Fibroblast of skin of abdomen (primary cell): ENCODE measurements at places on chromosomes 4 and X.

GRCh38 chr4:55637272-55637820 is 1.2 kb upstream of the NMU start:
- DNase-seq: no peak

DNA sequence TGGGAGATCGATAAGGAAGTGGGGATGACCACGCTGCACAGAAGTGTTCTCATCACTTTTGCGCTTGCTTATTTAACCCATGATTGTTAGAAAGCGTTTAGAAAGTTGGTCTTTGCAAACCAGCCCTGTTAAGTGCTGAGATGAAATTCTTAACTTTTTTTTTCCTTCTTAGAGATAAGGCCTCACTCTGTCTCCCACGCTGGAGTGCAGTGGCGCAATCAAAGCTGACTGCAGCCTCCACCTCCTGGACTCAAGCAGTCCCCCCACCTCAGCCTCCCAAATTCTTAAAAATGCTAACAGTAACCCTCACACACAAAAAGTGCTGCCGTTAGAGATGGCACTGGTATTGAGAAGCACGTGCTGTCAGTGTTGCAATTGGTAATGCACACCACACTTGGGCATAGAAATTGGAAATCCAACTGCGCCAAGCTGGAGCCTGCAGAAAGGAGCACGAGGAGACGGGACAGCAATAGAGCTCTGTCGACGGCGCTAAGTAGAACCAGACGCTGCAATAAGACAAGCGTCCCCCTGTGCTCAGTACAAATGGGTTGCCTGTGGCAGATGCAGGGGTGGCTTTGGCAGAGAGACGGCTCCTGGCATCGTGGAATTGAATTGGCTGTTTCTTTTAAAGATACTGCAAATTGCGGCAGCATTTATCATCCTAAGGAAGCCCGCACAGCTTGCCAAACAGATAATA is 113.4 kb downstream of the TBL1X start:
- DNase-seq: no peak

DNA sequence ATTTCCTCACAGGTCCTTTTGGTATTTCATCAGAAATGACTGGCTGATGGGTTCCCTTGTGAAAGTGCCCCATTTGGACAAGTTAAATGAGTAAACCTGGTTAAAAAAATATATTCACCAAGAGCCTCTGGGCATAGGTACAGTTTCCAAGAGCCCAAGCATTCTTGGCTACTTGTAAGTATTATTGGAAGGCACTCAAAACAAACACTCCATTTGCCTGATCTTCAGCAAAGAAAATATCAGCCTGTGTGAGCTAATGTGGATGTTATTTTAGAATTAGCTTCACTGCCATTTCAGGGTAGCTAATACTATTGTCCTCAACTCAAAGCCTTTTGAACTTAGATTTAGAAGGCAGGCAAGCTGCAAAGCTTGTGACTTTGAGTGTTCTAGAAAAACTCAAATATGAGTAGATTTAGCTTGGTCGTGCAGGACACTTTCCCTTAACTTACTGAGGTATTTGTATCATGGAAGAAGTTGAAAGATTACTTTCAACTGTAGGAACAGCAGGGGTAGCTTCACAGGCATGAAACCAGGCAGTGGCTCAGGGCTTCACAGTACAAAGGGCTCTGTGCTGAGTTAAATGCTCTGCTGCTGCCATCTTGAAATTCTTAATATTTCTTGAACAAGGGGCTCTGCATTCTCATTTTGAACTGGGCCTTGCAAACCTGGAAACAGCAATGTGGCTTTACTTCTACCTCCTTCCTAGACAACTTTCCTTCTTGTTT is 177.2 kb downstream of the AMELX start:
- DNase-seq: peak; percentile 61

DNA sequence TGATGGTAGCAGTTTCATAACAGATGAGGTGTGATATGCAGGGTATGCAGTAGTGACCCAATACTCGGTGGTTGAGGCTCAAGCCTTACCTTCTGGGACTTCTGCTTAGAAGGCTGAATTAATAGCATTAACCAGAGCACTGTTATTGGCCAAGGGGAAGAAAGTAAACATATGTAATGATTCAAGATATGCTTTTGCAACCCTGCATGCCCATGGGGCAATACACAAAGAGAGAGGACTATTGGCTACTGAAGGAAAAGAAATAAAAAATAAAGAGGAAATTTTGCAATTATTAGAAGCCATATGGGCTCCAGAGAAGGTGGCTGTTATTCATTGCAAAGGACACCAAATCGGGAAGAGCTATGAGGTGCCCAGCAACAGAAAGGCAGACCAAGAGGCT is 8.7 kb downstream of the GAGE10 start:
- no peak for DNase-seq

GRCh38 chr4:79255793-79256192 is 70.1 kb downstream of the NAA11 start:
- DNase-seq: no peak

- peak; percentile 33 for DNase-seq
Measured at GRCh38 chrX:101287402-101287801, 3.7 kb downstream of the TAF7L start.

GRCh38 chrX:69083361-69083760 is 81.9 kb downstream of the PJA1 start:
- DNase-seq: no peak

GRCh38 chrX:41313419-41313818 is 20.5 kb upstream of the DDX3X start:
- peak; percentile 39 for DNase-seq

GRCh38 chr4:18635531-18635930 is 614.0 kb upstream of the LCORL start:
- DNase-seq: no peak

DNA sequence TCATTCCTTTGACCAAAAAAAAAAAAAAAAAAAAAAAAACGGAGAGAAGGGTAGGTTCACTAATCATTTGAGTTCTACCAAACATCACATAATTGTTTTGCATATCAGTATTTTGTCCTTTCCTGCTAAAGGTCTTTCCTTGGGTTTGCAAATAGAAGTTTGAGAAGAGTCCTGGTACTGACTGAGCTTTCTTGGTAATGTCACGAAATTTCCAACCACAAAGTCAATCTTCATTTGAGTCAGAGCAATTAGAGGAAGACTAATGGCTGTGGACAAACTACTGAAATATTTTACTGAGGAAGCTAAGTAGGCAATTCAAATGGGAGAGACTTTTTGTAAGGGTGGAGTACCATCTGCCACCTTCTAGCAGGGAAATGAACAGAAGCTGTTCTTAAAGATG is 21.7 kb upstream of the CD40LG start:
- DNase-seq: no peak

- no peak for DNase-seq
Measured at GRCh38 chr4:174430576-174430975, 91.7 kb downstream of the HPGD start.

DNA sequence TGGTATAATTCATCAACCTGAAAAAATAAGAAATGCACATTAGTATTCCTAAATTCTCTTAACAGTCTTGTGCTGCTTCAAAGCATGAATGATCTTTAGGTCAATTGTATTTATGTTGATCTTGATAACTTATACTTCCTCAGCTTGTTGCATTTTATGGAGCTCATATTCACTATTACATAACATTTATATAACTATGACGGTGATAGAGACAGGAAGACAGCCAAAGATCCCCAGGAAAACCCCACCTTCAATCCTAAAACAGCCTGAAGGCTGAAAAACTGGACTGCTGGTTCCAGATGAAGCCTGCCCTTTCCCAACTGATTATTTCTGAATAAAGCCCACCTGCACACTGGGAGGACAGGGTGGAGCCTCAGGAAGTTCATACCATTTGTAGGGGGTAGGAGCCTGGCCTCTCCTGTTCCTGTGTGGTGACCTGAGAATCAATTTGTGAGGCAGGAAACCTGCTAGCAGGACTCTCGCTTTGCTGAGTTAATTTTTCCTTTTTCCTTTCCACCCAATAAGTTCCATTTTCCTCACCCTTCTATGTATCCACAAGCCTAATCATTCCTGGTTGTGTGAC is 30.5 kb downstream of the MAGEC1 start:
- no peak for DNase-seq

- no peak for DNase-seq
Measured at GRCh38 chrX:115521741-115522140, 39.2 kb upstream of the PLS3 start.

DNA sequence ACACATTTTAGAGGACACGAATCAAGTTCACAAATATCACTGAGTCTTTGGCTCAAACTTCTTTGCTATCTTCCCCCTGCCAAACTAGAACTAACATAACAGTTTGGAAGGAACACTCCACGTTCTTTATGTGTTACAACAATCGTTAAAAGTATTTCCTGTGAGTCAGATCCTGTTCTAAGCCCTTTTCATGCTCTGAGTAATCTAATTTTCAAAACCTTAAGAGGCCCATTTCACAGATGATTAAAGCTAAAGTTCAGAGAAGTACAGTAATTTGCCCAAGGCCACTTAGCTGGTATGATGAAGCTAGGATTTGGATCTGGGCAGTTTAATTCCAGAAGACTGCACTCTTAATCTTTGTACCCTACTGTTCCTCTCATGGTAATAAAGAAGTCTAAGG is 854.4 kb upstream of the INTU start:
- peak; percentile 81 for DNase-seq

DNA sequence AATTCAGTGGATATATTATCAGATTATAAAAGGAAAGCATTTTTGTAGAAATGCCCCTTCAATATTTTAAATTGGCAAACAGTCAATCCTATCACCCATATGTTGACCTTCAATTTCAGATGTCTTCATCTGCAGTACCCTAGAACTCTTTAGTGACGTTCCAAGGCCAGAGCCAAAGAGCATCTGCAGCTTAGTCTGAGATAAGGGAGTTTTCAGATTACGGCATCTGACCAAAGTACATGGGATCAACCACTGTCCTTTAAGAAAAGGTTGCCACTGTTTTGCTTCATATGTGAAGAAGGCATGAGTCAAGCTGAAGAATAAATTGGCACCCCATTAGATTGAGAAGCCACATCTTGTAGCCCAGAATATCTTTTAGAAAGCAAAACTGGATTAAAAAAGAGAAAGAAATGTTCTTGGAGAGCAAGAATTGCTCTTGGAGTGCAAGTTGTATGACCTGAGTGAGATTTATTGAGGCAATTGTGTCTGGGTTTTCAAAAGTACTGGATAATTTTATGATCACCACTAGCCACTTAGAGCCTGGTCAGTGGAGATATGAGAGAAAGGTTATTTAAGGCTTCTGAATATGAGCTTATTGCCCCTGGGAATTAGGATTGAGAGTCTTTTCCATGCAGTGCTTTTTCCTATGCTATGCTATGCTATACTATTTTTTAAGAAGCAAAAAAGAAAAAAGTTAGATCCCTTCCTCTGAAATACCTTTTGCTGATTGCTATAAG is 251.9 kb upstream of the NR3C2 start:
- no peak for DNase-seq

GRCh38 chr4:64533159-64533558 is 123.9 kb upstream of the TECRL start:
- no peak for DNase-seq

- no peak for DNase-seq
Measured at GRCh38 chr4:88814043-88814617, 116.5 kb upstream of the NAP1L5 start.

DNA sequence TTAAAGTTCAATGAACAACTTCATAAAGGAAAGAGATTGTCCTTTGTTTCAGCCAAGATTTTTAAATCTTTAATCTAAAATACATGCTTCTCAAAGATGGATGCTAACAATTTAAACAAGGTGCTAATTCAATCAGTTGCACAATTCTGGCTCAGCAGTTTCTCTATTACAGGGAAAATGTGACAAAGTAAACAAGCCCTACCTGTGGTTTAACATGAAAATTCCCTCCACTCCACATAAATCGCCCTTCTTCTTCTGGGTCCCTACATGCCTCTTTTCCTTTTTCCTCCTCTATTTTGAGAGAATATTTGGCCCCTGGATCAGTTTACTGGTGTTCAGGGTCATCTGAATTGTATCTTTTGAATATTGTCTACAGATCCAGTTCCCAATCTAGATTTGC is 80.6 kb downstream of the FRYL start:
- no peak for DNase-seq

DNA sequence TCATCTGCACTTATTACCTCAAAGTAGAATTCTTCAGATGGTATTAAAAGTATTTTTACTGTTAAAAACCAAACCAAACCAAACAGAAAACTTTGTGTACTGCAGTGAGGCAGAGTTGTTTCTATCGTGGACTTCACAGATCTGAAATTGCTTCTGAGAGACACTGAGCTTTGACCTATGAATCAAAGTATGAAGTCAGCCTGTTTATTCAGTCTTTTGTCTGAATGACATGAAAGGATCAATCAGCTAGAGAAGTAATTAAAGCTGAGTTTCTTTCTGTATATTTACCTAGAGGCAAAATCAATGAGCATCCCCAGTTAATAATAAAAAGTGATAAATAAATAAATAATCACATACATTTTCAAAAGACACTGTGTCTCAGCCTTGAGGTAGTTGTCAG is 2121.0 kb downstream of the PCDH7 start:
- DNase-seq: no peak

- no peak for DNase-seq
Measured at GRCh38 chrX:49212861-49213260, 12.9 kb upstream of the SYP start.

DNA sequence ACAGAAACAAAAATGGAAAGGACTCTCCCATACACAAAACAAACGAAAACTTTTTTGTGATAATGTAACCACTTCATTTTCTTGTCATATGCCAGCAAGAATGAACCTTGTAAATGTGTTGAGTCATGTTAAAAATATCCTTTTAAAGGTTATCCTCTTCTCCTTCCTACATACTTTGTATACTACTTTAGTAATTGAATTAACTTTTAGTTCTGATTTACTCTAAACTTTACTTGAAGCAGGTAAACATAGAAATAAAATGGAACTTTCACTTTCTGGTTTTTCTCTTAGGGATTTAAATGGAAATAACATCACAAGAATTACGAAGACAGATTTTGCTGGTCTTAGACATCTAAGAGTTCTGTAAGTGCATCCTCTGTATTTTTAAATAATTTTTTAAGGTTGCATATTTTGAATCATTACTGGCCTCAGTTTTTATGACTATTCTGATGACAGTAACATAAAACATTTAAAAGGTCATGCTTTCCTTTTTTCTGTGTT is 4.7 kb downstream of the SLIT2 start:
- no peak for DNase-seq

DNA sequence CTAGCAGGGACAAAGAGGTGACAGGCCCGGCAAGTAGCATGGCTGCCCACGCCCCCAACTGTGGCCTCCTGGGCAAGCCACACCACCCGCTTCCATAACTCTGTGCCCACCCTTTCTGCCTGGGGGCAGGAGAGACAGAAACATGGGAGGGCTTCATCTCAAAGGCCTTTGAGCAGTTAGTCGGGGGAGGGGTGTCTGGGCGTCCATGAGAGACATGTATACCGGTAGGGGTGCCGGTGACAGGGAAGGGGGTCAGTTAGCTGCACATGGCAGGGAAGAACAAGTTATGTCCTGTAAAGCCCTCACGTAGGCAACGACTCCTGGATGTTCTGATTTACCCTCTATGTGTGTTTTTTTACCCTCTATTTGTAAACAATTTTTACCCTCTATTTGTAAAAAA is 9.3 kb downstream of the PDZD4 start:
- no peak for DNase-seq

- no peak for DNase-seq
Measured at GRCh38 chr4:188091-188490, 63.8 kb downstream of the ZNF718 start.

GRCh38 chr4:102772738-102773340 is 12.1 kb upstream of the MANBA start:
- no peak for DNase-seq
